Effector CD4-positive, alpha-beta T cell (primary cell): ENCODE measurements at places on chromosomes 16 and 17.

DNA sequence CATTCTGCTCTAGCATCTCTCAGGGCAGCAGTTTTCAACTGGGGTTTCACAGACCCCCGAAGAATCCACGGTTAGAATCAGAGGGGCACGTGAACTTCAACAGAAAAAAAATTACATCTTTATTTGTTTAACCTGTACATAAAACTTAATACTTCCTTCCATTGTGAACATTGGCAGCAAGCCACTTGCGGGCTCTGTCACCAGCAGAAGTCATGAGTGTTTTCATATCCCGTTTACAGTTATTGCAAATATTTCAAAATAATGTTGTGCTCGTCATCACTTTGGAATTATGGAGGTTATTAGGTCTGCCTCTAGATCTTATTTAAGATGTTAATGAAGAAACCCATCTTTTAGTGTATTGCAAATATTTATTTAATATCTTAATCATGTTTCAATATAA lies 109.8 kb downstream of the SDR42E1 start:
- DNase-seq: no peak

DNA sequence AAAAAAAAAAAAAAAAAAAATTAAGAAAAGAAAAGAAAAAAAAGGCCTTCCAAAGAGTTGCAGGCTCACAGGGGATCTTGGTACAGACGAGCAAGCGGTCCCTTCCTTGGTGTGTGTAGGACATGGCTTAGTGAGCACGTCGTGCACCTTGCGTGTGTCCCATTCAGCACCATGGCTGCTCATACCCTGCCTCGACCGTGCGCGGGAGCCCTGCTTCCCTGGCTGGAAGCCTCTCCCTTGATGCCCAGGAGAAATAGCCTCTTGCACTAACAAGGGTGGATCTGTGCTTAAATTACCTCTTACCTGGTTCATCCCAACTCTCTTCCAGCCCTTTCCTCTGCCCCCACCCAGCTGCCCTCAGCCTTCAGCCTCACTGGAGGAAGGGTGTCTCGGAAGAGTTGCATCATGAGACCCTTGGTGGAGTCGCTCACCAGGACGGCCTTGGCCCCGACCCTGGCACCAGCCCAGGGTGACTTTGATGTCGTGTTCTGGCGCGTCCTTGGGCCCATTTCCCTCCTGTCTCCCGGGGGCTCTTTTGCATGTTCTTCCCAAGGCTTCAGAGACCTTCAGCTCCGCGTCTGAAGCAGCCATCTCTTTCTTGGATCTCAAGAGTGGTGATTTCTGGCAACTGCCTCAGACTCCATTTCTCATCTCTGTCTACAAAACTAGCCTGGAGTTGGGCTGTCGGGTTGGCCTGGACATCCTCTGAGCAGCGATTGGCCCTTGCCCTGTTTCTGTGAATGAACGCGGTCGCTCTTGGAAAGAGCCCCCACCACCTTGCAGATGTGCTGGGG lies 127.2 kb downstream of the CMIP start:
- DNase-seq: no peak

GRCh38 chr16:75921281-75921680 lies 195.0 kb upstream of the CPHXL start:
- DNase-seq: no peak

DNA sequence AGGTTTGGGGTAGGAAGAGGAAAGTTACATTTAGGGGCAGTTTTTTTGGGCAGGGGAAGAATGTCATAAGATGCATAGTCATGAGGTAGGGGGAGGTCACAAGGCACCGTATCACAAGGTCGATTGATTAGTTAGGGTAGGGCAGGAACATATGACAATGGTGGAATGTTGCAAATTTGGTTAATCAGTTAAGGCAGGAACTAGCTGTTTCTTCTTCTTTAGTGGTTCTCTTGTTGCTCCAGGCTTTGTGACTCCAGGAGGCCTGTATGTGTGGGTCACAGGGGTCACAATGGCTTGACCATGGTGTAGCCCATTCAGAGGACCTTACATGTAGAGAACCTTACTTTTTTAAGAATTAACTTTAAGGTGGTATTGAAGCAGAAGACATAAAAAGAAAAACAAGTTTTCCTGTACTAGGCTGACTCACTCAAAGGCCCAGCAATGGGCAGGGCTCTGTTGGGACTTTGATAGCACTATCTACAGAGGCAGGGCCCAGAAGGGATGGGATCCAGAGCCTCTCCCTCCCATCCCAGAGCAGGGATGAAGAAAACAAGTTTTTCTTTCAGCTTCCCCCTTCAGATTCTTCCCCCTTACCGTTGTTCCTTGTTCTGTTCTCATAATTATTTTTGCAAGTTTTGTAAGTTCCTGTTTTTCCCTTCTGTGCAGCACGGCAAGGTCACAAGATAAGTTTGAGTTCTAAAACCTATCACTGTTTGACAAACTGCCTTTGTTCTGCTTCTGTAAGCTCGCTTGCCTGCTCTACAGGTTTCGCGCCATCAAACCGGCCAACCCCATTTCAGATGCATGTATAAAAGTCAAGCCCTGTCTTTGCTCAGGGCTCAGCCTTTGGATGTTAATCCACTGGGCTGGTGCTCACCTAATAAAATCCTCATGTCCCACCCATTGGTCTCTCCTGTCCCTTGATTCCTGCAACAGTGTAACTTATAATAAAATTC lies 45.8 kb upstream of the ATF7IP2 start:
- DNase-seq: no peak

DNA sequence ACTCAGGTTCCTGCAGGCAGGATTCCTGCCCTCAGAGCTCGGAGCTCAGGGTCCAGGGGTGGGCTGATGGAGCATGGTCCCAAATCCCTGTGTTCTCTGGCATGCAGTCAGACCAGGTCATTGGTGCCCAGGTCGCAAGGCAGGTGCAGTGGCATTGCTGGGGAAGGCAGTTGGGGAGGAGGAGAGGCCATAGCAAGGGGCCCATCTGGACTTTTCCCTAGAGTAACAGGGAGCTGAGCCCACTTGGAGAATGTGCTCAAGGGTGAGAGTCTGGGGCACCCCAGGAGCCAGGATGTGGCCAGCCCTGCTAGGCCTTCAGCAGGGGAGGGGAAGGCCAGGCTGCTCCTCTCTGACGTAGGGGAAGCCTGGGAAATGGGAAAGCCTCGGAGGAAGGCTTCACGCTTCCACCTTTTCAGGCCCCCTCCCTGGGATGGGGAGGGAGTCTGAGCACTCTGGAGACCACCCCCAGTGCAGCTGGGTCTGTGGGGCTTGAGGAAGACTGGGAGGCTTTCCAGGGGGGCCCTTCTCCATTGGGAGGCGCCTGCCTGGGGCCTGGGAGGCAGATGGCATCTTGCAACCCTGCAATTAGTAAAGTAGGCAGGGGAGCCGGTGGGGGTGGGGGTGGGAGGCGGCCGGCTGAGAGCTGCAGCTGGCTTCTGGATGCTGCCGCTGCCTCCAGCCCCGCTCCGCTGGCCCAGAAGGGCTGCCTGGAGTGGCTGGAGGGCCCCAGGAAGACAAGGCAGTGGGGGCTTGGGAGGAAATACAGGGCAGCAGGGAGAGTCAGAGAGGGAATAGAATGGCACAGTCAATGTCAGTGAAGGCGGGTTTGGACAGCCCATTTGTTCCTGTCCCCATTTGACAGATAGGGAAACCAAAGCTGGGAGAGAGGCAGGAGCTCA lies 21.1 kb upstream of the DOK4 start:
- no peak for DNase-seq

- DNase-seq: no peak
Measured at GRCh38 chr17:15456496-15456895, 10.9 kb downstream of the CDRT4 start.

- DNase-seq: no peak
Measured at GRCh38 chr16:23975293-23975692, 139.5 kb downstream of the PRKCB start.

DNA sequence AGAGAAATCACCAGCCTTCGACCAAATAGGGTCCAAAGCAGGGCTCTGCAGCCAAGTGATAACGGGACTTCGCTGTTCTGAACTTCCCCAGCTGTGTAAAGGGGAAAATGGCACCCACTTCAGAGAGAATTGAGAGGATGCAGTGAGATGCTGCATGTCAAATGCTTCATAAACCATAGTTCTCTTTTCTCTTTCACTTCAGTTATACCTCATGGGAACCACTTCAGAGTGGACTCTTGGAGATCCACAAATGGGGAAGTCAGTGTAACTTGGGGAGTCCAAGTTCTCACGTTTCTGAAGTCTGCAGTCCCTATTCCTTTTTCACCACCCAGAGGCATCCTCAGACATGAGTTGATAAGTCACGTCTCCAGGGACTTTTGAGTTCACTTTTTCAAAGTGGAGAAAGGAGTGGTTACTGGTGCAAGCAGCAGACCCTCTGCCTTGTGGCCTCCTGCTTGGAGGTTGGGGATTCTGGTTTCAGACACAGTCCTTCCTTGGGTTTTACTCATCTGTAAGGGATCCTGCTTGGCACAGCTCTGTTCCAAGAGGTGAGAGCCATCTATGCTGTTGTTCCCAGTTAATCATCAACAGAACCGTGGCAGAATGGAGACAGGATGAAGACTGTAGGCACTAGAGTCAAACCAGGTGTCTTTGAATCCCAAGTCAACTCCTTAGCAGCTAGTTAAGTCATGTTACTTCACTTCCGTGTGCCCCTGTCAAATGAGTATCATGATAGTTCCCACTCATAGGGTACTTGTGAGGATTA lies 123.4 kb upstream of the NOL11 start:
- DNase-seq: no peak

DNA sequence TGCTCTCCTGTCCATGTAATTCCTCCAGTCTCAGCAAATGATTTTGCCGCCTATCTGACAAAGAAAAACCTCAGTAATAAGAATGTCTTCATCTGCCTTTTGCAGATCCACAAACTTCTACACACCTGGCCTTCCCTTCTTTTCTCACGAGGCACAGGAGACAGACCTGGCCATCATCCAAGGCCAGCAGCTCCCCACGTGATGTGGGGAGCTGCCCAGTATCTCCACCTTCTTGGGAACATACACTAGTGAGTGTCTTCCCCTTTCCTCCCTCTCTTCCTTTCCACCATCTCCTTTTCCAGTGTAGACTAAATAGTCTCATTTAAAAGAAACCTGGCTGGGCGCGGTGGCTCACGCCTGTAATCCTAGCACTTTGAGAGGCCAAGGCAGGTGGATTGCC lies 274.4 kb downstream of the CEP112 start:
- DNase-seq: no peak

DNA sequence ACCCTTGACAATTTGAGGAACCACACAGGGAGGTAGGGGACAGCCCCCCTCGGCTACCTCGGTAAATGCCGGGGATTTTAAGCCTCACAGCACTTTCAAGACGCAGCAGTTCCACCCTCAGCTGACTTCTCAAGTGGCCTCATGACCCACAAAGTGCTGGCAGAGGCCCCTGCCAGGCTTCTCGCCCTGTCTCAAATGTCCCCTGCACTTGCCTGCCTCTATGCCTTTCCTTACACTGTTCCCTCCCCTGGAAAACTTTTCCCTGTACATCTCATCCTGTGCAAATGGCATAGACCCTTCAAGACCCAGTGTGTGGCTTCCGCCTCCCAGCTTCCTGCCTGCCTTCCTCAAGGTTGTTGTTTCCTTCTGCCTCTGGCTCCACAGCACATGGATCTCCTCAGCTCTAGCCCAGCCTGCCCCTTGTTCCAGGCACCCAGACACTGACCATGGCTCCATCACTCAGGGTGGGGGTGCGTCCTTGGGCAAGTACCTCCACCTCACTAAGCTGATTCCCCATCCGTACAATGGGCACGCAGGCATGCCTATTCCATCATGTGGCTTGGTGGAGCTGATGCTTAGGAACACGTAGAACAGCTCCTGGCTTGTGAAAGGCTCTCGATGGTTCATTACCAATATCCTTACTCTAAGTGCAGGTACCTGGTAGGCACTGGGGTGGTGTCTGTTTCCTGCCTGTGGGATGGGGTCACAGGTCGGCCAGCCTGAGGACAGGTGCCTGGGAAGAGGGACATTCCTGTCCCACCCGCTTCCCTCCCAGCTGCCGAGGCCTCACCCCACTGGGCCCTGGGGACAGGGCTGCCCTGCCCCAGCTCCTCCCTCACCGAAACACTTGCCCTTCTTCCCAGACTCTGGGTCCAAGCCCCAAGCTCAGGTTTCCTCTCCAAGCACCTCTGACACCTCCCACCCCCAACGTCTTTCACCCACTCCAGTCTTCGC lies 24.0 kb downstream of the MMP15 start:
- DNase-seq: no peak

GRCh38 chr16:88793251-88793954 lies 8.4 kb upstream of the PIEZO1 start:
- DNase-seq: no peak

DNA sequence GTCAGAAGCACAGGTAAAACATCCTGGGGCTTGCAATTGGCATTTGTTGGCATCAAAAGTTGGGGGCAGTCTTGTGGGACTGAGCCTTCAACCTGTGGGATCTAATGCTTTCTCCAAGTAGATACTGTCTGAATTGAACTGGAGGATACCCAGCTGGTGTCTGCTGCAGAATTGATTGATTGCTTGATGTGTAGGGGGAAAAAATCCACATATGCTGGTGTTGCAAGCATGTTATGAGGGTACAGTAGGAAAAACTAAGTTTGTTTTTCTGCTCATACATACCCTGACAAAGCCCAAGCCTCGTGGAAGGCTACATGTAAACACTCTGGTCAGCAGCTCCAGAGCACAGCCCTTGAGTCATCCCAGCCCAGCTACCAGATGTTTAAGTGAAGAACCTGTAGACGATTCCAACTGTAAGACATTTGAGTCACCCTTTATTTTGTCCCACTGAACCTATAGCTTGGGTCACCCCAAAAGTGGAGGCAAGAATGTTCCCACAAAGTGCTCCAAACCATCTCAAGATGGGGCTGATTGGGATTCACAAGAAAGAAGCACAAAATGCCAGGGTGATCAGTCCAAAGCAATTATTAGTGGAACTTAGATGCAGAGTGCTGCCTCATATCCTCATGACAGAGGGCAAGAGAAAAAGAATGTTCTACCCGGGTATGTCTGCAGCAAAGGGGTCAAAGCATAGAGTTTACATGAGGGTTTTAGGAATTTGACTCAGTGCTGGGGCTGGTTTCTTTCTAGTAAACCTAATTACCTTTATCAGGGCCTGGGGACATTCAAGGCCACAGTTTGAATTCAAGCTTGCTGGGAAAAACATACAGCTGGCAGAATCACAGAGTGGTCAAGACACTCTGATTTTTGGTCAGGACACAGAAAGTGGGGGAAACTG lies 9.6 kb upstream of the APPBP2 start:
- DNase-seq: no peak

GRCh38 chr17:47707056-47707804 lies 13.3 kb downstream of the TBKBP1 start:
- DNase-seq: no peak

GRCh38 chr17:17890773-17891759 lies 54.3 kb upstream of the SREBF1 start:
- DNase-seq: peak; percentile 16

GRCh38 chr16:19542138-19542821 lies 13.2 kb upstream of the VPS35L start:
- DNase-seq: no peak

- DNase-seq: no peak
Measured at GRCh38 chr17:7167832-7168231, 11.3 kb downstream of the ASGR1 start.

DNA sequence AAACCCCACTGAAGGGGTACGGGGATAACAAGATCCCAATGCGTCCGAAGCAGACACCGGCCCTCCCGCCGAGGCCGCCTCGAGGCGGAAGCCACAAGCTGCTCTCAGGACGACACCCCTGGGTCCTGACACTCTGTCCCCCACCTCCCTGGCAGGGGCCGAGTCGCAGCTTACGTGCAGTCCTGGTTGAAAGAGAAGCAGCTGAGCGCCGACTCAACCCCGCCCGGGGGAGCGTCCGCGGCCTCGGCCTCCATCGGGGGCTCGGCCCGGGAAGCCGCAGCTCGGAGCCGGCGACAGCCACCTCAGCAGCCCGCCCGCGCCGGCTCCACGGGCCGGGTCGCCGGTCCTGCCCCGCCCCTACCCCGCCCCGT lies at the start of gene WIPI1:
Gene WIPI1 (minus strand): TSS at position 329 of the 371 bp plus-strand sequence. CDS start 75 bp downstream, at position 254.
- no peak for DNase-seq

- DNase-seq: no peak
Measured at GRCh38 chr16:261031-261691, 14.6 kb downstream of the RGS11 start.

- DNase-seq: no peak
Measured at GRCh38 chr17:42291129-42291528, 2.8 kb downstream of the STAT5A start.
